NCI-H187 treated with DMSO at 0.1 percent for 48 hours (cell line): ENCODE measurements at places on chromosomes 16 and 17.

DNA sequence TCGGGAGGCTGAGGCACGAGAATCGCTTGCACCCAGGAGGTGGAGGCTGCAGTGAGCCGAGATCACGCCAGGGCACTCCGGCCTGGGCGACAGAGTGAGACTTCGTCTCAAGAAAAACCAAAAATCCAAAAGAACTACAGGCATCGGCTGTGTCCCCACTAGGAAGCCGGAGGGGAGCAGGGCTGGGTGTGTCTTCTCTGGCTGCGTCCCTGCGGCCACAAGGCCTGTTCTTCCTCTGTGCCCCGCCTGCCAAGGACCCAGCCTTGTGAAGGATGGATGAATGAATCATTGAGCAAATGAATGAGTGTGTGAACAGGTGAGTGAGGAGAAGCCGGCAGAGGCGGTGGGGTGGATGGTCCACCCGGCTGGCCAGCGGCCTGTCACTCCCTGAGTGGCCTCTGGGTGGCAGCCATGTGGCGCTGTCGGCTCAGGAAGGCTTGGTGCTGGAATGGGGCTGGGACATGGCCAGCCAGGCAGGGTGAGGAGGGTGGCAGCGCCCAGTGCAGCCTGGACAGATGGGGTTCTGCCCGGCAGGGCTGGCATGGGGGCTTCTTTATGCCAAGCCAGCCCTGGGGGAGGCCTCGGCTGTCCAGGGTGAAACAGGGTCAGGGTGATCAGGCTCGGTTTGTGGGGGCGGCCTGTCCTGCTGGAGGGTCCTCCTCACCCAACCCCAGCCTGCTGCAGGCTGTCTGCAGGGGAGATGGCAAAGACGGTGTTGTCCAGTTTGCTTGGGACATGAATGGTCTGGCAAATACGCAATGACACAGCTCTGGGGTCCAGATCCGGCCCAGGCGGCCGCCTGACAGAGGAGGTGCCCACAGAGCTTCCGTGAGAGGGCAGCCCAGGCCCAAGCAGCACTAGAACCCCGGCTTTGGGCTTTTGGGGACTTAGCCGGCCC lies 21.7 kb downstream of the SLC25A10 start:
- peak; percentile 30 for DNase-seq

GRCh38 chr17:77036841-77037381 lies 103.9 kb upstream of the SEC14L1 start:
- no peak for DNase-seq

DNA sequence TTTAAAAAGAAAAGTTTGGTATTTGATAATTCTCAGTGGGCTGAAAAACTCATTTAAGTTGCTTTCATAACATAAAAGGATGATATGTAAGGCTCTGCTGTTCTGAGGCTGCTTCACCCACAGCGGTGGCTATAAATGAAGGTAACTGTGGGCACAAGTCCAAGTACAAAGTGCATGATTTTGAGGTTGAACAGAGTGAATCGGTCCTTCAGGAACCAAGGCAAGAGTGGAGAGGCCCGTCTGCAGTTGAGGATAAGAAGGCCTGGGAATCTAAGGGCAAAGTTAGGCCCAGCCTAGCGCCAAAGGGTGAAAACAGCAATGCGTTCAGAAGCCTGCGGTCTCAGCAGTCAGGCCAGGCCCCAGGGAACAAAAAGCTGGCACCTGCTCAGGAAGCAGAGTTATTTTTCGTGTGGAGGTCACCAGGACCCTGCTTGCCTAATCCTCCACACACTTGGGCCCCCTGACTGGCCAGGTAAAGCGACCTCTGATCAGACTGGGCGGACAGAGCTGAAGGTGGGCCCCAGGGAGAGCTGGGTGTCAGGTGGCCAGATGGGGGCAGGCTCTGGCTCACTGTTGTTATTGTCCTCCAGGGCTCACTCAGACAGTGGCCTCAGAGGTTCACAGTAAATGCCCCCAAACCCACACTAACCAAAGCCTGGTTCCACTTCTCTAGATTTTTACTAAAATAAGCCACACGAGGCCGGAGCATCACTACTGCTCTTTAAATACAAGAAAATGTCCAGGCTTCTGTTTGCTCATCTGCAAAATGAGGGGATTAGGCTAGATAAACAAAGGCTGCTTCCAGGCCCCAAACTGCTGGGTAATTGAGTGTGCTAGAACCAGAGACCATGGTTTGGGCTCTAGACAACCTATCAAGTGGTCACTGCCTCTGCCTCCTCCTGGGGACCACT lies 46.5 kb downstream of the TEX2 start:
- DNase-seq = no peak

- DNase-seq = no peak
Observed at GRCh38 chr16:56981729-56982271, 7.6 kb upstream of the NLRC5 start.

- no peak for DNase-seq
Observed at GRCh38 chr17:4751932-4752331, 12.2 kb upstream of the CXCL16 start.

GRCh38 chr16:8899709-8900317 lies 17.7 kb downstream of the LITAFD start:
- DNase-seq = no peak

DNA sequence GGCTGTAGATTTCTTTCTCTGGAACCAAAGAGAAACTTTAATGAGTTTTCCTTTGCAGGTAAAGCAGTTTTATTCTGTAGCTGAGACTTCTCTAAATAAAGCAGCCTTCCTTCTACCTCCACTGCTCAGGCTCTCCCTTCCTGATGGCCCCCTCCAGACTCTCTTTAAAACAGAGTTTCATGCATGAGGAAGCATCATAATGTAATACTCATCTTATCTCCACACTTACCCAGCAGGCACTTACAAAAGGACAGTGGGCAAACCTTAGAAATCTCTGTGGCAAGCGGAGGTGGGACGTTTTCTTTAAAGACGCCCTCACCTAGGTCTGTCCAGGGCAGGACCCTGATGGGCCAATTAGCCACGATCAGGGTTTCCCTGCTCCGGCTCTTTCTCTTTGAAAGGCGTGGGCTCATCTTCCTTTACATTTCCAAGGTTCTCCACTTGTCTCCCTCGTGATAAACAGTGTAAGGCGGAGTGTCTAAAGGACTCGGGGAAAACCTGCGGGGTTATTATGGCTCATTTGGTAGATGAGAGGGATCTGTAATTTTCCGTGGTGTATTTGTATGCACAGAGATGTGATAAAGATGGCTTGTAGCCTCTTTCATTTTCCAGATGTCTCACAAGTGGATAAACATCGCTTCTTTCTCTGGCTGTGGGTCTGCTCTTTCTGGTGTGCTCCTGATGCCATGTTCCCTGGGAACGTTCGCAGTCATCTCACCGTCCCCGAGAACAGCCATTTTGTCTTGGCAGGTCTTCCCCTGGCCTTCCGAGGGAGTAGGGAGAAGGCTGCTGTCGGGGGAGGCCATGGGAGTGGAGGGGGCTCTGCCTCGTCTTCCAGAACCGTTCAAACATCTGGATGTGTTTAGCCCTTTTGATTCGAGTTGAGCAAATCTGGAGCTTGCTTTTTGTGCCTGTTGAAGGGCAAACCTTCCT lies 239.0 kb downstream of the CCDC182 start:
- peak; percentile 79 for DNase-seq

GRCh38 chr17:44630703-44631102 lies 25.6 kb upstream of the MEIOC start:
- no peak for DNase-seq
